ENCODE measurements at places on chromosomes 2 and 18.

DNA sequence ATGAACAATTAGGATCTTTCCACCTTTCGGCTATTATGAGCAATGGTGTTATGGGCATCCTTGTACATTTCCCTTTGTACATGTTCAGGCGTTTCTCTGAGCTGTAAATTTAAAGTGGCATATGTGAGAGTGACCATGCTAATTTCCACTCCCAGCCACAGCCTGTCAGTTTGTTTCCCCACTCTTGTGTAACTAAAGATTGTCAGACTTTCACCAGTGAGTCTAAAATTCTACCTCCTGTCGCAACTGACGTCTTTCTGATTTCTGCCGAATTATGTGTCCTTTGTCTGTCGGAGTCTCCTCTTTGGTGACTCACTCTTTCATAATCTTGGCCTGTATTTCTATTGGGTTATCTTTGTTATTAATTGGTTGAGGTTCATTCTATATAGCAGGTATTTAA lies 50.7 kb downstream of the TRAPPC12 start:
- H3K4me1 ChIP-seq, result no peaks in the 10 kb centered on the region
- H3K27ac ChIP-seq, result no peak overlapping the region
- no peak overlapping the region for H3K4me3 ChIP-seq
- H3K27me3 ChIP-seq, result no peaks in the 10 kb centered on the region
- H3K36me3 ChIP-seq, result peaks cover 22% of the 10 kb centered on the region

- H3K36me3 ChIP-seq, result peaks cover 12% of the 10 kb centered on the region
- no peak for DNase-seq
- peaks cover 87% of the 10 kb centered on the region for H3K4me1 ChIP-seq
- H3K27me3 ChIP-seq, result no peaks in the 10 kb centered on the region
Measured at GRCh38 chr18:44803019-44803650, 122.4 kb downstream of the SETBP1 start.

GRCh38 chr2:204687776-204688175 lies 142.5 kb downstream of the PARD3B start:
- no peaks in the 10 kb centered on the region for H3K36me3 ChIP-seq
- H3K27me3 ChIP-seq, result no peaks in the 10 kb centered on the region
- no peaks in the 10 kb centered on the region for H3K4me1 ChIP-seq
- no peak for DNase-seq
- H3K27ac ChIP-seq, result no peak overlapping the region

DNA sequence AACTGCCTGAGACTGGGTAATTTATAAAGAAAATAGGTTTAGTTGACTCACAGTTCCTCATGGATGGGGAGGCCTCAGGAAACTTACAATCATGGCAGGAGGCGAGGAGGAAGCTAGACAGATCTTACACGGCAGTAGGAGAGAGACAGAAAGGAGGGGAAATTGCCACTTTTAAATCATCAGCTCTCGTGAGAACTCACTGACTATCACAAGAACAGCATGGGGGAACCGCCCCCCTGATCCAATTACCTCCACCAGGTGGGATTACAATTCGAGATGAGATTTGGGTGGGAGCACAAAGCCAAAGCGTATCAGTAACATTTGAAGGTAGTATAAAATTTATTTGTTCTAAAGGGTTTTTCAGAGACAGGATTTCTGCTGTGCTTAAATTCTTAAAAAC lies 5.4 kb downstream of the GALM start:
- no peak for DNase-seq
- no peak overlapping the region for H3K4me3 ChIP-seq
- H3K27ac ChIP-seq, result peak overlapping the region; percentile 68
- peaks cover 8% of the 10 kb centered on the region for H3K36me3 ChIP-seq
- no peaks in the 10 kb centered on the region for H3K27me3 ChIP-seq

DNA sequence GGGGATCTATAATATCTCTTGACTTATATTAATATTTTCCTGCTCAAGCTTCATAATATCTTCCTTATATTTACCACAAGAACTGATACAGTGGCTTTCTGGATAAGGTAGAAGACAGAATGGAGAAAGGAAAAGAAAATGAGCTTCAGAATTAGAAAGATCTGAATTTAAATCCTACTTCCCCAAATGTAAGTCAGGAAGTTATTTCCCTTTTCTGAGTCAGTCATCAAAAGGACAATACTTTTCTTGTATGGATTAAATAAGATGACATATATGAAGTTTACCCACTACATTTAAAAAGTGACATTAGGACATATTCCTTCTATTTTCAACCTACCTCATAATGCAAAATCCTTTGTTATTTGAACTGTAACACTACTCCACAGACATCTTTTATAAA lies 19.0 kb downstream of the KRCC1 start:
- H3K27me3 ChIP-seq, result no peaks in the 10 kb centered on the region
- H3K27ac ChIP-seq, result peak overlapping the region; percentile 11
- DNase-seq, result no peak
- peaks cover 35% of the 10 kb centered on the region for H3K4me1 ChIP-seq
- H3K36me3 ChIP-seq, result no peaks in the 10 kb centered on the region

GRCh38 chr2:192288295-192288694 lies 93.6 kb upstream of the TMEFF2 start:
- H3K27me3 ChIP-seq, result no peaks in the 10 kb centered on the region
- H3K27ac ChIP-seq, result no peak overlapping the region
- no peak for DNase-seq
- H3K4me1 ChIP-seq, result no peaks in the 10 kb centered on the region
- H3K4me3 ChIP-seq, result no peak overlapping the region

GRCh38 chr18:73313476-73313875 lies 445.7 kb upstream of the NETO1 start:
- H3K4me1 ChIP-seq, result no peaks in the 10 kb centered on the region
- no peaks in the 10 kb centered on the region for H3K27me3 ChIP-seq
- no peak overlapping the region for H3K27ac ChIP-seq

DNA sequence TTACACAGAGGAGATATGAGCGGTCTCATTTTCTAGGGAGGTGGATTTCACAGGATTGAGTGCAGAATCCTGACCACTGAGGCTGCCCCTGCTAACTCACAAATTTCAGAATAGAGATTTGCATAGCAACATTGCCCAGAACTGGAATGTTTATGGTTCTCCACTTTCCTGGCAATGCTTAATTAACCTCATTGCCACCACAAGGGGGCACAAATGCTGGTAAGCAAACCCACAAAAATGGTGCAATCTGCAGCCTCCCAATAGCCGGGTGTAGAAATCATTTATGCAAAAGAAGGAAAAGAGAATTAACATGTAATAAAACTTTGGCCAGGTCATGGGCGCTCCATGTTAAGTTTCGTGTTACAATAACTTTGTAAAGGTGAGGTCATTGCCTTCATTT lies 112.4 kb downstream of the CYRIA start:
- no peaks in the 10 kb centered on the region for H3K27me3 ChIP-seq
- no peak overlapping the region for H3K27ac ChIP-seq
- H3K4me1 ChIP-seq, result no peaks in the 10 kb centered on the region
- H3K4me3 ChIP-seq, result no peak overlapping the region
- DNase-seq, result peak; percentile 11

DNA sequence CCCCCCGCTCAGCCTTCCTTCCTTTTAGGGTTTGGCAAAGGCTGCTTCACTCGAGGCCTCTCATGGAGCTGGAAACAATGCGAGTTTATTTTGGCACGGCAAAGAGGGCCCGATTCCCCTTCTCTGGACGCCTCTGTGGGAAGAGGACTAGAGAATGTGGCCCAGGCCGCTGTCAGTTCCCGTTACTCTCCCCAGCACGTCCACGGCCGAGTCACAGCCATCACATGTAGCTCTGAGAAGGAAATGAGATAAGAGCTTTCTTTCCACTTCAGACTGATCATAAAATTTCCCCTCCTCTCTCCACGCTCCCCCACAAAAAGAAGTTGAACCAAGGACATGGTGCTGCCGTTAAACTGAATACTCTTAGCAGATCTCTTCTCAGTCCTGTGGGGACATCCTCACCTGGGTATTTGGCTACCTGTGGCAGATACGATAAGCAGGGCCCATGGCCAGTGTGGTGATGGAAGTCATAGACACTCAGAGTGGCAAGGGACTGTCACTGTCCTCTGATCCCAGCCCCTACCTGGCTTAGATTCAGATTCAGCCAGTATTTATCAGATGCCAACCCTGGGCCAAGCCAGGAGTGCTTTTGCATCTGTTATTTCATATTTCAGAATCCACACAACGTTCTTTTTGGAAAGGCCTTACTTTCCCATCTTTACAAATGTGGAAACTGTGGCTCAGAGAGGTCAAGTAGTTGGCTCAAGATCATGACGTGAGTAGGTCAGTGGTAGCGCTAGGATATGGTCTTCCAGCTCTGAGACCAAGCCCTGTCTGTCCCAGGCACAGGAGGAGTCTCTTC lies 101.2 kb downstream of the MCFD2 start:
- H3K27ac ChIP-seq, result no peak overlapping the region
- peaks cover 15% of the 10 kb centered on the region for H3K36me3 ChIP-seq
- H3K4me3 ChIP-seq, result no peak overlapping the region
- H3K27me3 ChIP-seq, result peaks cover 33% of the 10 kb centered on the region
- H3K4me1 ChIP-seq, result no peaks in the 10 kb centered on the region
- no peak for DNase-seq

GRCh38 chr2:140526575-140526974 lies 1604.2 kb downstream of the LRP1B start:
- no peaks in the 10 kb centered on the region for H3K27me3 ChIP-seq

DNA sequence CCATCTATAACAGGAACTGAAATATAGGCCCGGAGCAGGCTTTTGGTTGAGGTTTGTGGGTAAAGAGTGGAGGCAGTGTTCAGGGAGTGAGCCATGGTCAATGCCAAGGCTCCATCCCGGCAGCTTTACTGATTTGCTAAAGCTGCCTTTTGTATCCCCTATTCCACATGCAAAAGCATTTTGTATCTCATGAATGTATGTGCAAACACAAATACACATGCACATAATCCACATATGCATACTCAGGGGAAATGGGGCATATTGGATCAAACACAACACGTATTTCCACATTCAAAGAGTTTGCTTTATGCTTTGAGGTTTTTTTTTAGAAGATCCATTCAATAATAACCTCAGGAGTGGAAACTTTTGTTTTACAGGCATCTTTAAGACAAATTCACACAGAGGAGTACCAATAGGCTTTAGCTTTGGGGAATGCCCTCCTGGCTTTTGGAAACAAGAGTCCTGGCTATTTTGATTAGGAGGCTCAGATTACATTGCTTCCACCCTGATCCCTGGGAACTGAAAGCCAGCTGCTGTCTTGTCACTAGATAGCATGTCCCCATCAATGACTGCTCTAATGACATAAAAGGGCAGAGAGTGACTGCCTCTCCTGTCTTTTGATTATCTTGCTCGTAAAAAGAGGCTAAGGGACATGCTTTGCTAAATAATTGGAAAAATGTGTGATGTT lies 263.2 kb downstream of the EN1 start:
- no peak overlapping the region for H3K4me3 ChIP-seq
- H3K27ac ChIP-seq, result no peak overlapping the region
- no peak for DNase-seq
- H3K4me1 ChIP-seq, result no peaks in the 10 kb centered on the region

DNA sequence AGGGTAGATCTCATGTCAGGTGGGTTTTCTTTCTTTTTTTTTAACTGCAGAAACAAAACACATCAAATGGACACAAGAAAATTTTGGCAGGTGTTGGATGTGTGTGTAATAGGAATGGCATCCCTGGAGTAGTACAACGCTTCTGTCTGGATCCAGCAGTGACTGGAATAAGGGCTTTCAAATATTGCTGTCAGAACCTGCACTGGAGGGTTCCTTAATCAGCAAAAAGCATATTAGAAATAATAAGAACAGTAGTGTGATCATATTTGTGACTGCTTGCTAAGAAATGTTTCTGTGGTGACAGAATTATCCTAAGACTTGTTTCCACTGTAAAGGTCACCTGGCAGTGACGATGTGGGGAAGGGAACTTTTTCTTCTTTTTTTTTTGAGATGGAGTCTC lies 30.8 kb downstream of the CREG2 start:
- H3K27me3 ChIP-seq, result peaks cover 4% of the 10 kb centered on the region
- no peak overlapping the region for H3K27ac ChIP-seq
- peaks cover 6% of the 10 kb centered on the region for H3K4me1 ChIP-seq
- DNase-seq, result no peak
- no peaks in the 10 kb centered on the region for H3K36me3 ChIP-seq
- H3K4me3 ChIP-seq, result no peak overlapping the region

DNA sequence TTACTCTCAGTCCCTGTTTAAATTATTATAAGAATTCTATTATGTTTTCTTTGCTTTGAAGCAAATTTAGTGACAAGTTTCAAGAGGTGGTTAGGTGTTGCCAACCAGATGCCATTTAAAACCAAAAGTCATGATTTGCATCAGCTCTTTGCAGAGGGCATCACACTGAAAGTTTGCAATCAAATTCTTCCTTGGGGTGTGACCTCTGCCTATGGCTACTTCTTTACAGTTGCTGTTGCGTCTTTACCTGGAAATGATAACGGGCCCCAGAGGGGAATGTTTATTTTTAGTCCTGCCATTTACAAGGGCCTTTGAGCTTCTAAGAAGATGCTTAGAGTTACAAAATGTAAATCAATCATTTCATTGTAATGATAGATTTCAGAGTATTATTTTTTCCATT lies 561.0 kb downstream of the ARHGAP15 start:
- H3K4me3 ChIP-seq, result no peak overlapping the region

GRCh38 chr2:260507-261161 lies 3.2 kb downstream of the SH3YL1 start:
- peaks cover 16% of the 10 kb centered on the region for H3K36me3 ChIP-seq
- no peak overlapping the region for H3K4me3 ChIP-seq
- no peaks in the 10 kb centered on the region for H3K27me3 ChIP-seq
- no peak for DNase-seq
- peaks cover 7% of the 10 kb centered on the region for H3K4me1 ChIP-seq
- H3K27ac ChIP-seq, result no peak overlapping the region

DNA sequence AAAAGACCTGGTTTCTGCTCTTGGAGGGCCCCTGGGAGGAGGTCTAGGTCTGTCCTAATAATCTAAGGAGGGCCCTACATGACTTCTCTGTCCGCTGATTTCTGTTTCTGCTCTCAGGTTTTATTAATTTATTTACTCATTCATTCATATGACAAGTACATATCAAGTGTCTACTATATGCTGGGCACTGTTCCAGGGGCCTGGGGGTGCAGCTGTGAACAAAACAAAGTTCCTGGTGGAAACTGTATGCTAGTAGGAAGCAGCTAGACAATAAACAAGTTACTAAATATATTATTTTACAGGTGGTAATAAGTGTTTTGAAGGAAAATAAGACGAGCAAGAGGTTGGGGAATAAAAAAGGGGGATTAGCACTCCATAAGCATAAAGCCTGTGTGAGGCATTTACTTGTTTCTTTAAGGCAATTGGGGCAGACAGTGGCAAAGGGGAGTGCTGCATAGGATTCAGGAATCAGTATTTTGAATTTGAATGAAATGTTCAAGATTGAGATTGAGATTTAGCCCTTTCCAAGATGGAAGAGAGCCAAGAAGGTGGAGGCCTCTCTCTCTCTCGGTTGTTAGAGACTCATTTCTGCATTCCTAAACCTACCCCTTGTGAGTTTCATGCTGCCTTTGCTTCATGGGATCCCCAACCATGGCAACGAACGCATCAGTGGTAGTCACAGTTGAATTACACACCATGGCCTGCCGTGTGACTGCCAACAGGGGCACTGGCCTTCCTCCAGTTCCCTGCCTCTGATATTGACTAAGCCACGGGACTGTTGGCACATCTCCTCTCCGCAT lies 28.3 kb downstream of the DRC1 start:
- DNase-seq, result no peak
- no peak overlapping the region for H3K27ac ChIP-seq
- peaks cover 17% of the 10 kb centered on the region for H3K27me3 ChIP-seq
- no peak overlapping the region for H3K4me3 ChIP-seq
- no peaks in the 10 kb centered on the region for H3K4me1 ChIP-seq
